MCF 10A (cell line): ENCODE measurements at places on chromosomes 1 and 21.

DNA sequence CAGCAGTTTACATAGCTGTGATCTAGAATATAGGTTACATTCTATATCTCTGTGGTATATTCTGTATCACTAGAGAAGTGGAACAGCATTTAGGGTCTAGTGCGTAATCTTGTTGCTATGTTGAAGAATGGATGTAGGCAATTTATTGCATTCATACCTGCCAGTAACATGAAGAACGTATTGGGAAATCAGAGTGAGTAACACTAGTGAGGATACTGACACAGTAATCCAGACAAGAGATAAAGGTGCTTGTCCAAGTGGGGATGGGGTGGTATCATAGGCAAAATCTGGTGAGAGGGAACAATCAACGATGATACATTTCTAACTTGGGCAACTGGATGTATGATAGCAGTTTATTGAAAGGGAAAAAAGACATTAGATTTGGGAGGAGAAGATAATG lies 9.8 kb downstream of the PPP2R5A start:
- H3K4me1 ChIP-seq: peaks cover 43% of the 10 kb centered on the region
- no peaks in the 10 kb centered on the region for H3K36me3 ChIP-seq
- DNase-seq: peak; percentile 43

DNA sequence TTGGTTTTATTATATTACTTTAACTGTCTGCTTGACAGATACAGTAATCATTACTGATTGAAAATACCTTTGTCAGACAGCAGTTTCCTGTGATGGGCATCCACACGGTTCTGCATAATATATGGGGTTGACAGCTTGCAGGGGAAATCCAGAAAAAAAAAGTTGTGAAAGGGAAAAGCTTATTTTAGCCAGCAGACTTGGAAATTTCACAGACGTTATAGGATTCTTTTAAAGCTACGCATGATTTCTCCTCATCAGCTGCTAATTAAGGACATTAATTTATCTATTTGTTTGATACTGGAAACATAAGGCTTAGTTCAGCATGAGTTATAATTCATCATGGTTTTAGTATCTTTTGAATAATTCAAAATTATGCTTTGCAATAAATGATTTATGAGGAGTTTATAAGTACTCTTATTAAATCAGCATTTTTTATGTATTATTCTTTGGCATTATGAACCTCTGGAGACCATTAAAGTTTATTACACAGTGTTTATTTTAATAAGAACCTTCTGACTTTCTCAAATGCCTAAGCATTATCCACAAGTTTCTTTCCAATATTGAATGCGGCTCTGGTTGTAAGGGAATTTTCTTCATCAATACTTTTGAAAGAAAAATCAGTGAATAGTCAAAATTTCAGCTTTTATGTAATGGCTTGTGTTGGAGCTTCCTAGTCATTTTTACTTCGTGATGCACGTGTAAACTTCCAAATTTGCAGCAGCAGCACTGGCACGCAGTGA lies 235.3 kb upstream of the KCNK2 start:
- H3K4me3 ChIP-seq: no peak overlapping the region
- no peaks in the 10 kb centered on the region for H3K27me3 ChIP-seq
- no peak overlapping the region for H3K27ac ChIP-seq
- no peaks in the 10 kb centered on the region for H3K36me3 ChIP-seq

DNA sequence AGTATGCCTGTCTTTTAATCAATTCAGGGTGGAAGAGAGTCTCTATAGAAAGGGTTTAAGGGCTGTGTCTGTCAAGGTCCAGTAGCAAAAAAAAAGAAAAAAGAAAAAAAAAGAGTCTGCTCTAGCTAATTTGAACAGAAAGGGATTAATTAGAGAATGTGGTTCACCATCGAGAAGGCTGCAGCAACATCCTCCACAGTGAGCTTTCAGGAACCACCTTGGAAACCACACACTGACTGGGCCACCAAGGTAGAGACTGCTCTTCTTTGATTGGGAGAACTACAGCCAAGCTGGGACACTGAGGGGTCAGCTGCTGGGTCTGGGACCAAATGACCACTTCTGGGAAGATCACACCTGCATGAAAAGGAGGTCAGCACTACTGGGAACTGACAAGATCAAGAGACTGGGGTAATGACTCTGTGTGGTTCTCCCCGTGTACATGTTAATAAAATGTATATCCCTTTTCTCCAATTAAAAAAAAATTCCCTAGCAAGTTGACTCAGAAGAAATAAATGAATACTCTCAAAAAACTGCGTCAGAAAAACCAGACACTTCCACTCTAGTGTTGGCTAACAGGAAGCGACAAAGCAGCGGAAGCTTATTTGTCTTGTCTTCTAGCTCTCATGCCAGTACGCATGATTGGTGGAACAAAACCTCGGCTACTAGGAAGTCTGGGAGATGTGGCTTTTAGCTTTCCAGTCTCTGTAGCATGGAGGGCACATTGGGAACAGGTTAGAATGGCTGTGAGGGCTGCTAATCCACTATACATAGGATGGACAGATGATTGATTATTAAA lies 60.0 kb upstream of the IVNS1ABP start:
- H3K27ac ChIP-seq: no peak overlapping the region
- no peaks in the 10 kb centered on the region for H3K36me3 ChIP-seq
- H3K4me3 ChIP-seq: no peak overlapping the region
- peaks cover 18% of the 10 kb centered on the region for H3K4me1 ChIP-seq
- peak; percentile 54 for DNase-seq

DNA sequence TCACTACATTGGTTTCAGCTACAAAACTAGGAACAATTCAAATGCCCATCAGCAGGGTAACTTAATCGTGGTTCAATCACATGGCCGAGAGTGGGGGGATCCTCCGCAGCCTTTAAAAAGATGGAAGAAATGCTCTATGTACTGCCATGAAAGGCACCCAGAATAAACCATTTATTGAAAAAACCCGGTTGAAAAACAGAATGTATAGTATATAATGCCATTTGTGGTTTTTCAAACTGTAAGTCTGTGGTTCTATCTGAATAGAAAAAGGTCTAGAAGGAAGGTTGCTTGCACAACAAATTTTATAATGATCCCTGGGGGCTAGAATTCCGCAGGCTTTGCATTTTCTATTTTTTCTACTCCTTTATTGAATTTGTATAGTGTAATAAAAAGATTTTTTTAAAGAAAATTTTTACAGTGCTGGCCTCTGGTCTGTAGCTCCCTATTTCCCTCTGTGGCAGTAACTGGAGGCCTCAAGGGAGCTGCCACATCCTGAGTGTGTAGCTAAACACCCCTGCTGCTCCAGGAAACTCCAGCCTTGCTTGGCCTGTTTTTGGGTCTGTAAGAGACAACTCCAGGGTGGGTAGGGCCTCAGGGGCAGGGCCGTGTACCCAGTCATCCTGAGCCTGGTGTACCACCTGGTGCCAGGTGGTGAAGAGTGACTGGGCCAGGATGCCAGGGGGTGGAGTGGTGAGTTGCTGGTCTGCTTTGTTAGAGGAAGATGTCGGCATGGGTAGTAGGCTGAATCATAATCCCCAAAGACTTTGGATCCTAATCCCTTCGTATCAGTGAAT lies 51.5 kb upstream of the EPS8L3 start:
- no peaks in the 10 kb centered on the region for H3K36me3 ChIP-seq
- no peaks in the 10 kb centered on the region for H3K27me3 ChIP-seq
- no peaks in the 10 kb centered on the region for H3K4me1 ChIP-seq
- no peak overlapping the region for H3K27ac ChIP-seq

GRCh38 chr1:177410179-177410766 lies 239.5 kb downstream of the BRINP2 start:
- H3K36me3 ChIP-seq: no peaks in the 10 kb centered on the region
- peaks cover 35% of the 10 kb centered on the region for H3K27me3 ChIP-seq
- H3K27ac ChIP-seq: no peak overlapping the region
- no peak overlapping the region for H3K4me3 ChIP-seq
- no peaks in the 10 kb centered on the region for H3K4me1 ChIP-seq

DNA sequence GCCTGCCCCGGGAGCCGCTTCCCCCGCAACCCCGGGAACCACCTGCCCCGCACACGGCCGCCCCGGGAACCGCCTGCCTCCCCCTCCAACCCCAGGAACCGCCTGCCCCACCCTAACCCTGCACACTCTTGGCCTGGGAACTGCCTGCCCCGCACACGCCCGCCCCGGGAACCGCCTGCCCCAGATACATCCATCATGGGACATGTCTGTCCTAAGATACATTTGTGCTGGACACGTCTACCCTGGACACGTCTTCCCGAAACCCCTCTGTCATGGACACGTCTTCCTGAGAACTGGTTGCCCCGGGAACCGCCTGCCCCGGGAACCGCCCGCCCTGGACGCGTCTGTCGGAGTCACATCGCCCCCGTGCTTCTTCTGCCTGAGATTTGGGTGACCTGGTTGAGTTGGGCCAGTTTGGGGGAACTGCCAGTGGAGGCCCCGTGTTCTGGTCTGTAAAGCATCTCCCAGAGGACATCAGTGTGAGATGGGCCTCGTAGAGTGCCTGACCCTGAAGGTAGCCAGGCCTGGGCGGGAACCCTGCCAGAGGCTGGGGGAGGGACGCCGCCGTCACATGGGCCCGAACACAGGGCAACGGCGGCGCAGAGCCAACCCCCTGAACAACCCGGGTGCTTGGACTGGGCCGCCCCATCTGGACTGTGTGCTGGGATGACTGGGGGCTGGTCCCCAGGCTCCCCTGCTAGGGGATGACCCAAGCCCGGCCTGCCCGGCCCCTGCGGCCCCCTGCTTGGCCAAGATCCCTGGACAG lies 3.6 kb downstream of the PERM1 start:
- peak overlapping the region; percentile 2 for H3K4me3 ChIP-seq
- no peak overlapping the region for H3K27ac ChIP-seq
- H3K4me1 ChIP-seq: peaks cover 6% of the 10 kb centered on the region

DNA sequence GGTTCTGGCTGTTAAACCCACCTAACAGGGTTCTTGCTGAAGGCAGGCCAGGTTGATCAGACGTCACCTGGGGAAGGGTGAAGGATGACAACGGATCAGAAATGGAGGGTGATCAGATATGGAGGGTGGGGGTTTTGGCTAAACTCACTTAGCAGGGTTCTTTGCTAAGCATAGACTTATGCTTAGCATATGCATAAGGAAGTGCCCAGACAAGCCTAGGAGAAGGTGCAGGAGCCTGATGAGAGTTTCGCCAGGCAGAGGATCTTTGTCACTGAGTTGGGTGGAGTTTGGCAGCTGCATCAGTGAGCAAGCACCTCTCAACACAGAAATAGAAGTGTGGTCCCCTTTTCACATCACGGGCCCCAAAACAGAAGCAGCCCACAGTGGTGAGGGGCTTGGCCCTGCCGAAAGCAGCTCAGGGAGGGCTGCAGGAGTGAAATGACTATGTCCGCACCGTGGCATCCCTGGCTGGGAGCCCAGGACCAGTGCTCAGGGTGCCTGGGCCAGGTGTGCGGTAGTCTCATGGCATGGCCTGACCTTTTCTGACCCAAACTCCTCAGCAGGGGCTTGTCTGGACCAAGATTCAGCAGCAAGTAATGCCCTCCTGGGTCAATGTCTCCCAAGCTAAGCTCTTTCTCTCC lies 101.6 kb downstream of the AJAP1 start:
- no peak overlapping the region for H3K4me3 ChIP-seq
- no peaks in the 10 kb centered on the region for H3K27me3 ChIP-seq
- H3K27ac ChIP-seq: no peak overlapping the region
- H3K36me3 ChIP-seq: no peaks in the 10 kb centered on the region
- no peaks in the 10 kb centered on the region for H3K4me1 ChIP-seq

DNA sequence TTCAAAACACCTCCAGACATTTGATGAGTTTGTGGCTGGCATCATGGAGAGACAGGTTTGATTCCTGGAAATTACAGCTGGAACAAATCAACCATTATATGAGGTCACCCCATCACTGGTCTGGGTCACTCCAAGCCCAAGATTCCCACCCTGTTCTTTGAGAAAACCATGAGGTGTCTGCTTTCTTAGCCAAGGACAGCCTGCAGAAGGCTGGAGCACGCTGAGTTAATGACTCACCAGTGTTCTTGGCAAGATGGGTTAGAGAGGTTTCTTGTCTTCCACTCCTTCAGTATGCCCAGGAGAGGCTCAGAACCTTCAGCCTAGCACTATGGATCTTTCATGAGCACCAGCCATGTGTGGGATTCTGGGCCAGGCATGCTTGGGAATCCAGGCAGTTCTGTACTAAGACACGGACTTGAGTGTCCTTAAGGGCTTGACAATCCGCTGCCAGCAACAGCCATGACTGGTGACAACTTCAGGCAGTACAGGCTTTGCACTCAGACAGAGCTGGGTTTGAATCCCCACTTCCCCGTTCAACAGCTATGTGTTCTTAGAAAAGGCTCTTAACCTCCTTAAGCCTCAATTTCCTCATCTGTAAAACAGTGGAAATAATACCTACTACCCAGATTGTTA lies 43.9 kb downstream of the GRHL3 start:
- DNase-seq: peak; percentile 96
- peak overlapping the region; percentile 74 for H3K27ac ChIP-seq
- peaks cover 15% of the 10 kb centered on the region for H3K36me3 ChIP-seq
- peaks cover 33% of the 10 kb centered on the region for H3K4me1 ChIP-seq

DNA sequence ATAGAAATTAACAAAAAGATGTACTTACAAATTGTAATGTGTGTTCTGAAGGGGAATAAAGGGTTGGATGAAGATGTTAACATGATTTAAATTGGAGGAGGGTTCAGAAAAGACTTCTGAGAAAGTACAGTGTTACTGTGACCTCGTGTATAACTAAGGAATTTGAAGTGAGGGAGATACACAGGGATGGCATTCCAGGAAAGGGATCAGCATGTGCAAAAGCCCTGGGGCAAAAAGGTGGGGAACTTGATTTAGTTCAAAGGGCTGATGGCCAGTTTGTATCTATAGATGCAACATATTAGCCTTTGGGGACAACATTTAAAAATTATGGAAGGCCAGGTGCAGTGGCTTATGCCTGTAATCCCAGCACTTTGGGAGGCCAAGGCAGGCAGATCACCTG lies 33.3 kb upstream of the DEGS1 start:
- H3K4me3 ChIP-seq: no peak overlapping the region
- H3K27me3 ChIP-seq: no peaks in the 10 kb centered on the region
- peaks cover 75% of the 10 kb centered on the region for H3K36me3 ChIP-seq
- DNase-seq: no peak
- peaks cover 13% of the 10 kb centered on the region for H3K4me1 ChIP-seq
- peak overlapping the region; percentile 1 for H3K27ac ChIP-seq

DNA sequence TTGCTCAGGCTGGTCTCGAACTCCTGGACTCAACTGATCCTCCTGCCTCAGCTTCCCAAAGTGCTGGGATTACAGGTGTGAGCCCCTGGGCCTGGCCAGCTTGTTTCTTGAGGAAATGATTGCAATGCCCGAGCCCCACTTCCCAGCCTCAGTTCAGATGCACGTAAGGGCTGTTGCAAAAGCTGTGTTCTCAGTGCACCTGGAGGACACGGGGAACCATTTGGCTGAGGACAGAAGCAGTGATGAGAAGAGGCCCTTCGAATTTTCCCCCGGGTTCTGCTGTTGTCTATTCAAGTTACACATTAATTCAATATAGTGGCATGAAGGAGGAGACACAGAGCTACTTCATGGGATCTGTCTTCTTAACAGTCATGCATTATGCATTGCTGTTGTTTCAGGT lies 78.8 kb upstream of the WDR26 start:
- no peaks in the 10 kb centered on the region for H3K27me3 ChIP-seq
- H3K4me1 ChIP-seq: peaks cover 14% of the 10 kb centered on the region
- no peak for DNase-seq
- no peaks in the 10 kb centered on the region for H3K36me3 ChIP-seq
- H3K27ac ChIP-seq: no peak overlapping the region
